ENCODE measurements at places on chromosomes 7 and 10.

GRCh38 chr10:50990568-50991455, 83.5 kb upstream of the PRKG1 start:
- DNase-seq: no peak

GRCh38 chr10:128875030-128875744, 591.9 kb upstream of the MGMT start:
- no peak for DNase-seq

GRCh38 chr7:1668396-1669063, 1.5 kb upstream of the ELFN1 start:
- no peak for DNase-seq

- no peak for DNase-seq
Measured at GRCh38 chr7:118222591-118222990, 1.9 kb upstream of the ANKRD7 start.

DNA sequence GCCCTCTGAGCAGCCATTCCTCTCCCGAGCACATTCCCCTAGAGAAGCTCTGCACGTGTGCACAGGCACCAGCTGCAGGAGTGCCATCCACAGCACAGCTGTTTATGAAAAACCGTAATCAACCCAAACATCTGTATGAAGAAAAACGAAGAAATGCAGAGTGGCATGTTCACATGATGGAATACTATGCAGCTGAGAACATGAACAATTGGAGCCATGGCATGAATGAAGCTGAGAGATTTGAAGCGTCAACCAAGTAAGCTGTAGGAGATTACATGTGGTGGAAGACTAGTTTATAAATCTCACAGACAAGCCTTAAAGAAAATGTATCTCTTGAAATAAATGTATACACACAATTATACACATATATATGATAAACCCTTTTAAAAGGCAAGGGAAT, 176.5 kb downstream of the EBF3 start:
- no peak for DNase-seq

DNA sequence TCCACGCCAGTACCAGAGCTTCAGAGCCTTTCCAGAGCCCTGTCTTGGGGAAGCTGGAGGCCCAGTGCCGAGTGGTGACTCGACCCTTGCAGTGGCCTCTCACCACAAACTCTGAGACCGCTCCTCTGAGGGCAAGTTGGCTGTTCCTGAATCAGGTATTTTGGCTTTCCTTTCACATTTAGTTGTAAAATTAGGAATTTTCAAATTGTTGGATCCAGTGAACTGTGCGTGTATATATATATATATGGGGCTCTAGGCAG, 128.7 kb upstream of the UNC5B start:
- DNase-seq: no peak

DNA sequence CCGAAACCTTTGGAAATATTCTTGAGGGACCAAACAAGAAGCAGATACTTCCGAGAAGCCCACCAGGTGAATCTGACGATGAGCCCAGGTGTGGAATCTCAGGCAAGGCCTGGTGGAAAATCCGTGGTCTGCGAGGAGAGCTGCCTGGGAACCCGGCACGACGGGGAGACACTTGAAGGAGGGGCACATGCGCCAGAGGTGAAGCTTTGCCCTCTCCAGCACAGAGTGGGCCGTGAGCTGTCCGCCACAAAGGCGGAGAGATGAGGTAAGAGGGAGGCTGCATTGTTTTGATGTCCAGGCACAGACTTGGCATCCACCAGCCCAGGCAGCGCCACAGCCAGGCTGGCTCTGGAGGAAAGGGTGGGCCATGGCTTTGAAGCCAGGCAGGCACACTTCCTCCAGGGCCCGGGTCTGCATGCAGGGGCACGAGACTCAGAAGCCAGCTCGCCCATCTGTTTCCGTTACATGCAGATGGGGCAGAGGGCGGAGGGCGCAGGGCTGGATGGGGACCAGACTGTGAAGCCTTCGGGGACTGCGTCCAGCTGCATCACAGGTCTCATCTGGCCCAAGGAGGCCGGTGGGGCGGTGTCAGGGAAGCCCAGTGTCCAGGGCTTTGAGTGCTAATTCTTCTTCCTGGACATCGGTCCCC, 45.4 kb downstream of the CALML3 start:
- no peak for DNase-seq

DNA sequence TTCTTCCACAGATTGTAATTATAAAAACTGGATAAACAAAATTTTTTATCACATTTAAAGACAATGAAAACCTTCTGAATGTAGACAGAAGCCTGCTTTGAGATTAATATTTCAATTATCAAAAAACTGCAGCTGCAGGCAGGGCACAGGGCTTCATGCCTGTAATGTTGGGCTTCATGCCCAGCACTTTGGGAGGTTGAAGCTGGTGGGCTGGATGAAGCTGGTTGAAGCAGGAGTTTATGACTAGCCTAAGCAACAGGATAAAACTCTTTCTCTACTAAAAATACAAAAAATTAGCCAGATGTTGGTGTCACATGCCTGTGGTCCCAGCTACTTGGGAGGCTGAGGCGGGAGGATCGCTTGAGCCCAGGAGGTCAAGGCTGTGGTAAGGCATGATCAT, 41.2 kb downstream of the PDZD8 start:
- DNase-seq: no peak

DNA sequence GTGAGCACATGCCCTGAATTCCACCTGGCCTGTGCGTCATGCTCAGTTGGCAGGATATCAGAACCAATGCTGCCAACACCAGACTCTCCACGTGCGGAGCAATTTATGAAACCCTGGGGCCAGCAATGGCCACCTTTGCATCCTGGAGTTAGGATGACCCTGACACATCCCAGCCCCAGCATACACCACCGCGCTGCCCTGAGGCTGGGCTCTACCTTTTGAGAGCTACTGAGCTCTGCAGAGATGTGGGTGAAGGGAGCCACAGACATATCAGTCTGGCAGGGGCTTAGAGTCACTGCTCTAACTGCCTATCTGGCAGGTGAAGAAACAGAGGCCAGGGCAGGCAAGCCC, 41.9 kb downstream of the SYPL1 start:
- DNase-seq: no peak

DNA sequence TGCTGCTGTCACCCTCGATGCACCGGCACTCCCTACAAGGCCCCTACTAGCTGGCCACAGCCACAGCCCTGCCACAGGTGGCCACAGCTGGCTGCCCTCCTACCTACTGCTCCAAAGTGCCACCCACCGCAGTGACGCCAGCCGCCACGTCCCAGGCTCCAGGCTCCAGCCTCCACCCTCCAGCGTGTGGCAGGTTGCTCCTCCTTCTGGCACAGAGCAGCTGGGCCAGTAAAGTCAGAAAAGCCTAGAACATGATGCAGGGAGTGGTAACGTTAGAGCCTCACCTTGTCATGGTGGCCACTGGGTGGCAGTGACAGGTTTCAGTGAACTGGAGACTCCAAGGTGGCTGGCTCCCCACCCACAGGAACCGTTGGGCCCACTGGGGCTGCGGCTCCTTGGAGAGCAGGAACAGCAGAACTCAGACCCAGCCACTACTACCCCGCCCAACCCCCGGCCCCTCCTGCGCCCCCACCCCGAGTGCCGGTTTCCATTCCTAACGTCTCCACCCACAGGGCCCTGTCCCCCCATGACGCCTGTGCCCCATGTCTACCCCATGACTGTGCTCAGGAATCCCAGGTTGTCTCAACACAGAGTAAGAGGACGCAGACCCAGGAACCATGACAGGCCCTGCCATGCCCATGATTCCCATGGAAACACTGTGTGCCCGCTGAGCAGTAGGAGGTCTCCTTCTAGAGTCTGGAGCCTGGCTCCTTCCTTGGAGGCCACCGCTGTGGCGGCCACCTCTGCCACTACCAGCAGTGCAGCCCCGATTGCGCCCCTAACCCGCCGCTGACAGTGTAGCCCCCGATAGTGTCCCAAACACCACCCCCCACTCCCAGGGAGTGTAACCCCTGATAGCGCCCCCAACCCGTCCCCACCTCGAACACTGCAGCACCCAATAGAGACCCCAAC, 52.3 kb upstream of the ZNF33B start:
- no peak for DNase-seq

DNA sequence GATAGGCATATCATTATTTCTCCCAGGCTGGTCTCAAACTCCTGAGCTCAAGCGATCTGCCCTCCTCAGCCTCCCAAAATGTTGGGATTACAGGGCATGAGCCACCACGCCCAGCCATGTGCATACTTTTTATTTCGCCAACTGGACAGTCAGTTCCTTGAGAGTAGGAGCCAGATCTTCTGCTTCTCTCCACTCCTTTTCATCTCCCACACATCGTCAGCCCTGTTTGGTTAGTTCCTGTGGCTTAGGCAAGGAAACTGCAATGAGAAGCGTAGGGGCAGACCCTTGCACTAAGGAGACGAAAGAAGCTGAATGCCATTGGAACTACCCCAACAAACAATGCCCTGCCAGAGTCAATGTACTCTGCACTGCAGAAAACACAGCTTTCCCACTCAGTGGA, 178.2 kb downstream of the TRIL start:
- DNase-seq: no peak

DNA sequence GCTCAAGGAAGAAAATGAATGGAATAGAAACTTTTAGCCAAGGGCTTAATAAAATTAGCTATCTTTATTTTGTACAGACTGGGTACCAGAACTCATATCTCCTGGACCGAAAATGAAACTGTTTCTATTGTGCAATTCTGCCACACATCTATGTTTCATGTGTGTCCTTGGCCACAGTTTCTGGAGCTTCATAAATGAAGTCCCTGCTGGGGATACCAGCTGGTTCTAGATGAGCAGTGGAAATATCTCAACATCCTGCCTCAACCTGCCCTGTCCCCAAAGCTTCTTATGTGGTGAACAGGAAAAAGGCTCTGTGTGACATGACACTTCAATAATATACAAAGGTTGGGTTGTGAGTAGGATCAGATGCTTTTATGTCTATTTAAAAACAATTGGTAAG, 310.1 kb upstream of the SORCS1 start:
- DNase-seq: no peak

- DNase-seq: no peak
Measured at GRCh38 chr10:3516234-3516922, 268.6 kb downstream of the KLF6 start.

GRCh38 chr7:99380032-99380822, 5.7 kb downstream of the ARPC1B start:
- no peak for DNase-seq

- no peak for DNase-seq
Measured at GRCh38 chr7:150811-151221, 41.6 kb upstream of the FAM20C start.

DNA sequence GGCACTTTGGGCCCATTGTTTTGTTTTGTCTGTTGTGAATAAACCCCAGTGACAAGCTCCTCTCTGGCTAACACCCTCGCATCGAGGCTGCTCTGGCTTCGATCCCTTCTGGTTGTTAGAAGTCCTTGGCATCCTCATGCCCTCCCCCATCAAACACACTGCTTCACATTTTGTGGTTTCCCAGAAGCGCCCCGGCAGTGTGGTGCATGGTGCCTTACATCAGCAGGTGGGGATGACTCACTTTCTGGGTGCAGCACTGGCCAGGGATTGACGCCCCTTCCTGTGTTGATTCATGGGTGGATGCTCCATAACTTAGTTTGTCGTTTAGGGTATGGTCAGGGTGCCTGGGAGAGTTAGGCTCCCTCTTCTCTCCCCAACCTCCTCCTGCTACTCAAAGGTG, 51.4 kb downstream of the PLPP4 start:
- DNase-seq: no peak

- no peak for DNase-seq
Measured at GRCh38 chr10:26944261-26944882, 83.6 kb upstream of the ABI1 start.

GRCh38 chr10:69848454-69848853, 46.7 kb downstream of the COL13A1 start:
- DNase-seq: no peak

GRCh38 chr7:17229228-17229627, 69.2 kb upstream of the AHR start:
- no peak for DNase-seq

DNA sequence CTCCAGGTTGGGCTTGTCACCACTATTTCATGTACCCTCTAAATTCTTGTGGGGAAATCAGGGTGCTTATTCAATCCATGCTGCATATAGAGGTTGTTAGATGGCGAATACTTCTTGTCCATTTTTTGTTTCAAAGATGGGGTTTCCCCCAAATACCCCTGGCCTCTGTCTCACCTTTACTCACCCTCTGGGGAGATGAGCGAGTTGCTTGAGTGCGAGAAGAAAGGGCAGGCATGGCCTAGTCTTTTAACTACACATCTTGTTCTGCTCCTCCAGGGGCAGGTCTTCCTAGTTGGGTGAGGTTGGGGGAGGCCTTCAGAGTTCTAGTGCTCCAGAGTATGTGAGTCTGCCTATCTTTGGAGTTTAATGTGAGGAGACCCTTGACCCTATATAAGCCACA, 46.2 kb downstream of the HHEX start:
- DNase-seq: no peak

DNA sequence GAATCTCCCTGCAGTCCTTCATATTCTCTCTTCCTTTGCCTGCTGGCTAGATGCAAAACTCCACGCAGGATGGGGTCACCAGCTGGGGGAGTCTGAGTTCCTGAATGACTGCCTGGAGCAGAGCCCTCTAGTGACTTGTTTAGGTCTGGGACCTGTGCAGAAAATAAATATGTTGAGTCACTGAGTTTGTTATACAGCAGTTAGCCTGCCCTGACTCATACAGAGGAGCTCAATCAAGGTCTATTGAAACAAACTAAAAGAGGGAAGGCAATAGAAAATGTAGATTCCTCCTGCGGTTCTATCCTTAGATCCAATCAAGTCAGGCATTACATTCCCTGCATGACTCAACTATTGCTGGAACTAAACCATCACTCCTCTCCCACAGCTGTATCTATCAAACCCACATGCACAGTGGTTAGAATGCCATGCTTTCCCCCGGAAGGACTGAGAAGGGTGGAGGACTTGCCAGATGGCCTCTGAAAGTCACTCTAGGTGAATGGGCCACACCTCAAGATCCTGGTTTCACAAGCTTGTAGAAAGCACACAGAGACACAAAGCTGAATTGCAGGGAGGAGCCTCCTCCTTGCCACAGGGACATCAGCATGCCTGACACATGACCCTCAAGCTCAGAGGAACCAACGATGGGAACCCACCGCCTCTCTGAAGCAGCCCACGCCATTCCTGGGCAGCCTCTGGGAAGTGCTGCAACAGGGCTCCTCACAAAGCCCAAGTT, 73.9 kb downstream of the SH3PXD2A start:
- no peak for DNase-seq

DNA sequence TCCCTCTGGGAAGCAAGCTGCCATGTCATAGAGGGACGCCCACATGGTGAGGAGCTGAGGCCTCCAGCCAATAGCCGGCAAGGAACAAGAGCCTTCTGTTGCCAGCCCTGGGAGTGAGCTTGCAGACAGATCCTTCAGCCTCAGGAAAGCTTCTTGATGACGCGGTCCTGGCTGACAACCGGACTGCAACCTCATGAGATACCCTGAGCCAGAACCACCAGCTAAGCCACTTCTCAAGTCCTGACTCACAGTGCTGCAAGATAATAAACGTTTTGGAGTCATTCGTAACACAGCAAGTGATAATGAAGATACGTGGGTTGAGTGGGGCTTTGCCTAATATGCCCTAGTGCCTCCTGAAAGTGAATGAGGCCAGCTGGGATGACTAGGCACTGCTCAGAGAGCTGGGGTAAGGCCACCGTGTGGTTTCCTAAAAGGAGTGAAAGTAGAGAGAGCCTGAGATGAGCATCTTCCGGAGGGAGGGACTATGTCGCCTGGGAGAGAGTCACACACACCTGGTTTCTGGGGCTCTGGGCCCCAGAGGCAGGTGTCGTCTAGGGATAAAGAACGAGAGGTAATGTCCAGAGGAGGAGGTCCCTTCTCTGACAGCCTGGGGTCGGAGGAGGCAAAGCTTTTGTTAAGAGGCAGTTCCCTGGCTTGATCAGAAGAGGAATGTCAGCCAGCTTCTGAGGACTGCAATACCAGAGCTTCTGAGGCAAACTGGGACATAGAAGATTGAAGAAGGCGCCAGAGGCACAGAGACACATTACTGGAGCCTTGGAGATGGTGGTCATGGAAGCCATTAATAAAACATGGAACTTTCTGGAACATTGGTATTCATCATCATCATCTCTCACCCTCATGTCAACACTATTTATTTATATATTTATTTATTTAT, 53.6 kb downstream of the PYROXD2 start:
- DNase-seq: no peak

All from stimulated activated CD8-positive, alpha-beta memory T cell treated with anti-CD3 and anti-CD28 coated beads, Interleukin-2, amount 100 ng/mL, for 1 hour (primary cell).